ENCODE measurements at places on chromosomes 6 and 20. TPM values are rescaled to one million over a fixed set of nuclear protein-coding genes. Genes with fewer than 3 reads are reported as not detected.

Gene C6orf58
- 0.33 TPM for total RNA-seq

Gene CTSZ
- 177 TPM for total RNA-seq

Gene SCRT2
- not detected for total RNA-seq

Gene ADGRB3
- not detected for total RNA-seq

Gene PNPLA1
- total RNA-seq, result not detected

Gene LMBRD1
- total RNA-seq, result 11.6 TPM

Gene DNMT3B
- 4.2 TPM for total RNA-seq

Gene REM1
- 0.20 TPM for total RNA-seq

Gene DBNDD2
- 31.4 TPM for total RNA-seq

Gene SLC35D3
- total RNA-seq, result 0.07 TPM

Gene DNAH8
- total RNA-seq, result not detected

Gene ZC2HC1B
- total RNA-seq, result not detected

Gene RCAN2
- not detected for total RNA-seq

Gene VGLL2
- not detected for total RNA-seq

Gene OLIG3
- not detected for total RNA-seq

Gene HLA-DQB2
- total RNA-seq, result not detected

Gene DCBLD1
- 32.9 TPM for total RNA-seq

Gene CYP21A2
- total RNA-seq, result not detected

Gene SLC17A2
- total RNA-seq, result not detected

Gene RRBP1
- 101 TPM for total RNA-seq

Gene SLC22A16
- not detected for total RNA-seq

Gene HFE
- total RNA-seq, result 11.7 TPM

Gene GPR63
- total RNA-seq, result 0.64 TPM

Gene TRERF1
- 5.3 TPM for total RNA-seq

Gene TGM3
- total RNA-seq, result 0.05 TPM

Gene LHFPL5
- total RNA-seq, result not detected

Gene RSPO3
- 86.4 TPM for total RNA-seq

Gene NEURL2
- 1.5 TPM for total RNA-seq

Gene HCRTR2
- not detected for total RNA-seq

Gene CDSN
- total RNA-seq, result not detected

Gene SLC22A1
- 2.4 TPM for total RNA-seq

Gene STX11
- total RNA-seq, result 1.8 TPM

Gene RUNX2
- total RNA-seq, result 1.3 TPM

Gene COL10A1
- not detected for total RNA-seq

Gene BTN1A1
- not detected for total RNA-seq

Gene EMILIN3
- total RNA-seq, result 0.40 TPM

Gene RIPOR3
- total RNA-seq, result 0.06 TPM

Gene CLIC1
- 542 TPM for total RNA-seq

Gene PBOV1
- not detected for total RNA-seq

Gene CST2
- total RNA-seq, result 0.53 TPM

Gene THBS2
- total RNA-seq, result not detected

Gene PRSS35
- total RNA-seq, result 0.08 TPM

Gene TNF
- total RNA-seq, result 0.10 TPM
